ENCODE measurements at places on chromosomes 12 and 14.

DNA sequence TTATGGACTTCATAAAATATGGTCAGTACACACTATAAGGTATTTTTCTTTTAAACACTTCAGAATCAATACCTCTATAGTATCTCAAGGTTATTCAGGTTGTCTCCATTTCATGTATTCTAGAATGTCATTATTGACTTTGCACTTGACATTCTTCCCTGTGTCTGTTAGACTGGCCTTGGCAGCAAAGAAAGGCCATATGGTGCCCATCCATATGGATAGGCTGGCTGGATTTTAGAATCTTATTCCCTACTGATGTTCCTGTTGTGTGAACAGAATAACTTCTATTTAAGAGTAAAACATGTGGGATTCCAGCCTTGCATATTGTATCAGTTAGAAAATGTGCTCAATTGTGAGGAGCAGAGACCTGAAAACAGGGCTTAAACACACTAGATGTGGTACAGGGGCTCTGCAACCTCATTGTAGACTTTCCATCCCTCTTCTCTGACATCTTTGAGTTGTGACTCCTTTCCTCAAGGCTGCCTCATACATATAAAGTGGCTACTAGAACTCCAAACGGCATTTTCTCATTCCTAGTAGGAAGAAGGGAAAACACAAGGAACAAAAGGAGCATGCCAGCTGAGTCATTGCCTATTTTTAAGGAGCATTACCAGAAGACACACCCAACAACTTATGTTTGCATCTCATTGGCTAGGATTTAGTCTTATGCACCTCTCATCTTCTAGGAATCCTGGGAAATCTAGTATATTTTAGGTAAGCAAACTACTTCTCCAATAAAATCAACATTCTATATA is 221.2 kb upstream of the TMPO start:
- no peak for DNase-seq

DNA sequence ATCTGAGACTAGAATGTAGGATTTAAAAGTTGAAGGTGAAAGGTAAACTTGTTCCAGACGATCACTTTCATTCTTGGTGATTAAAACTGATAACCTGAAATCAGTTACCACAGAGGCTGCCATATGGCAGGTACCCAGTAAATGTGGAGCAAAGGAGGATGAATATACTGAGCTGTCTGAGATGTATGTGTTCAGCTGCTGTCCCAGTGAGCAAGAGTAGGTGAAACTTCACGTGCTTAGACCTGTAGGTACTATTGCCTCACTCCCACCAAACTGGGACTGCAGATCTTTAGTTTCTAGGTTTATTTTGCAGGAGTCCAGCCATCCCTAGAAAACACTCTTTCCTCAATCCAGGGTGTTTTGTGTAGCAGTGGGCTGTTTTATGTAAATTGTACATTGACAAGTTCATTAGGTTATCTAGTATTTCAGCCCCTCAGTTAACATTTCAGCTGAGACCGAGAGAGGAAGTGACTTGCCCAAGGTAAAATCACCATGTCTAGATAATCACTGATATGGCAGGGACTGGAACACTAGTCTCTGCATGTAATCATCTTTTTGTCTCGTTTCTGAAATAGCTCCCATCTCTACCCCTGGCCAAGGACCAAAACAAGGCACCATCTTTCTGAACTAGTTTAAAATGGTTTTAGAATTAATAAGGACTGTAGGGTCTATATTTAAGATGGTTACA is 62.7 kb downstream of the ATG14 start:
- no peak for DNase-seq

DNA sequence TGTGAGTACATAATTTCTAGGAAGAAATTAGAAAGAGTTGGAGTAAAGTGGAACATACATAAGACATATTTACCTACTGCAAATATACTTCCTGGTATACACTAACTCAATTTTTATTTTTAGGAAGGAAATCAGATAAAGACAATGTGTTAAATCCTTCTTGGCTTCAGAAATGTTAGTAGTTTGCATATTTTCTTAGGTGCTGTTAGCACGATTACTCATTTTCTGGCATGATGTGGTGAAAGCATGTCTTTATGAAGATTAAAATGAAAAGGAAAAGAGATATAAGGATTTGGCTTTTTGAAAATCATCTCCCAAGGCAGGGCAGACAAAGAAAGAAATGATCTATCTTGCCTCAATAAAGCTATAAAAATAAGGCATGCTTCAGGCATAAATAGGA is 287.6 kb upstream of the E2F7 start:
- DNase-seq = no peak

DNA sequence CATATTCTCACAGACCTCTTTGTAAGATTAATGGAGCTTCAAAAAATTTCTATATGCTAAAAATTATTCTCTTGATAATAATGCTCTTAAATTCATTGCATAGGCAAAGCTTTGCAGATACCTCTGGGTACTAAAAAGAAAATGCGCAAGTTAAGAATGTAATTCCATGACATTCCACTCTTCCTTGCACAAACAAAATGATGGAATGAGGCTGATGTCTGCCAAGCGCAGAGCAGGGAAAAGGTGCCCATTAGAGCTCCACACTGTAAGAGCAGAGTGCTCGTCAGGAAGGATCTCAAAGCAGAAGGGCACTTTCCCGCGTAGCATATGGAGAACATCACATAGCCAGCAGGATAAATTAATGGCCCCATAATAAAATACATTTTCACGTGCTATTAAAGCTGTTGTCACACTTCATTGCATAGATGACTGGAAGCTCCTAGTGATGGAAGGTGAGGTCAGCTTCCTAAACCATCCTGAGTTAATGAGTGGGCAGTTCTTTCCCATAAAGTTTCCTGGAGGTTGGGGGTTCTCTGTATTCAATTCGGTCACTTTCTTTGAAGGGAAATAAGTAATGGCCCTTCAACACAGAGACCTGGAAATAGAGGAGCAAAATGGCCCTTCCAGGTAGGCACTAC is 1058.9 kb downstream of the GALC start:
- DNase-seq = no peak

- DNase-seq = no peak
Observed at GRCh38 chr12:12465522-12465921, 97.1 kb downstream of the DUSP16 start.

GRCh38 chr14:92650581-92651105 is 97.8 kb downstream of the LGMN start:
- no peak for DNase-seq

DNA sequence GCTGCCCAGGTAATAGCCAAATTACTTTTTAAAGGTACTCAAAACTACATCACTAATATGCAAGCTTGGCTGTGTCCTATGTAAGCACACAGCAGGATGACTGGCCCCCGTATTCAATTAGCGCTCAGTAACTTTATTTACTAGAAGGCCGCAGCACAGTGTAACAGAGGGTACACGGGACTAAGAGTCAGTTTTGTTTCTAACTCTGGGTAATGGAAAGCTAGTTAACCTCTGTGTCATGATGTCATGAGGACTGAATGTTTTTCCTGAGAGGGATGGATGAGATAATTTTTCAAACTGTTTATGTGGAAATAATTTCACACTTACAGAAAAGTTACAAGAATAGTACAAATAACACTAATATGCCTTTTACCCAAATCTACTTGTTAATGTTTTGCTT is 27.1 kb downstream of the GALNT4 start:
- no peak for DNase-seq

- peak; percentile 77 for DNase-seq
Observed at GRCh38 chr14:53953002-53953827, 3.4 kb downstream of the BMP4 start.

GRCh38 chr12:57614178-57614947 is 3.1 kb downstream of the ARHGEF25 start:
- no peak for DNase-seq

DNA sequence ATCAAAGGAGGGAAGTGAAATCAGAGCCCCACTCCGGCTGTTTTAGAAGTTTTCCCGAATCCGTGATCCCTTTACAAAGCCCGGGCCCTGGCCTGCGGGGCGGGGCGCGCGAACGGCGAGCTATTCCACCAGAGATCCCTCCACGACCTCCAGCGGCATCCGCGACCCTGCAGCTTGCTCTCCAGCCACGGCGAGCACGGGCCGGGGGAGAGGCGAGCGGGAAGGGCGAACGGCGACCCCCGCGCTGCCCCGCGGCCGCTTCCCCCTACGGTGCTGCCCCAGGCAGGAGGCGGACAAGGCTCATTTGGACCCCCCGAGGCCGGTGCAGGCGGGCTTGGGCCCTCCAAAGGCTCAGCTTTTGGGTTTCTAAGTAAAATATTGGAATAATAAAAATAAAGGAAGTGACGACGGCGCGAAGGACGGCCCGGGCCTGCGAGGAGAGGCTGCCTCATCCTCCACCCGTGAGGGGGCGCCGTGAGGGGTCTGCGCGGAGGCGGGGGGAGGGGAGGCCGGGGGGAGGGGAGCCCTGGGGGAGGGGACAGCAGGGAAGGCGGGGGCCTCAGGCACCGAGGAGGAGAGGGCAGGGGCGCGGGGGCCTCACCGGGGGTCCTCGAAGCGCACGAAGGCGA is 613 bp downstream of the SRSF9 start:
- peak; percentile 76 for DNase-seq

DNA sequence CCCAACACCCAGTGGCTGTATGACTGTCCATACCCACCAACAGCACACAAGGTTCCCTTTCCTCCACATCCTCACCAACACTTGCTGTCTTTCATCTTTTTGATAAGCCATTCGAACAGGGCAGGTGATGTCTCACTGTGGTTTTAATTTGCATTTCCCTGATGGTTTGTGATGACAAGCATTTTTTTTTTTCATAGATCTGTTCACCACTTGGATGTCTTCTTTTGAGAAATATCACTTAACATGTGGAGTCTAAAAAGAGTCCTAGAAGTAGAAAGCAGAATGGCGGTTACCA is 198.1 kb upstream of the DIO3 start:
- no peak for DNase-seq
